Effector CD4-positive, alpha-beta T cell (primary cell): ENCODE measurements at places on chromosomes 7 and 10.

DNA sequence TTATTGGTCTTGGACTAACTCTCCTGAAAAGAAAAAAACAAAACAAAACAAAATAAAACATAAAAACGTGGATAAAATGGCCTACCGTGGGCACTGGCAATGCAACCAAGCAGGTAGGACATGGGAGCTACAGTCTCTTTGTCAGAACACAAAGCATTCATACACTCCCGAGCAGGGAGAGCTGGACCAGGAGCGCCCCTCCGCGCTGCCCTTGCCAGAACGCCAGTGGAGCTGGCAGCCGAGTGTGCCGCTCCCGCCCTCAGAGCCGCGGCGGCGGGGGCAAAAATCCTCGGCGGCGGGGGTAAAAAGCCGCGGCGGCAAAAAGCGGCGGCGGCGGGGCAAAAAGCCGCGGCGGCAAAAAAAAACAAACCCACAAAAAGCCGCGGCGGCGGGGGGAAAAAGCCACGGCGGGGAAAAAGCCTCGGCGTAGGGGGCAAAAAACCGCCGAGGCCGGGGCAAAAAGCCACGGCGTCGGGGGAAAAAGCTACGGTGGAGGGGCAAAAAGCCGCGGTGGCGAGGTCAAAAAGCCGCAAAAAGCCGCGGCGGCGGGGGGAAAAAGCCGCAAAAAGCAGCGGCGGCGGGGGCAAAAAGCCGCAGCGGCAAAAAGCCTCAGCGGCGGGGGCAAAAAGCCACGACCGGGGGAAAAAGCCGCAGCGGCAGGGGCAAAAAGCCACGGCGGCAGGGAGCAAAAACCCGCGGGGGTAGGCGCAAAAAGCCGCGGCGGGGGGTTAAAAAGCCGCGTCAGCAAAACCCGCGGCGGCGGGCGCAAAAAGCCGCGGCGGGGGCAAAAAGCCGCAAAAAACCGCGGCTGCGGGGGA is 418.1 kb downstream of the ZNF716 start:
- no peak for DNase-seq

- no peak for DNase-seq
These were observed 12.3 kb upstream of the KIF5B start for GRCh38 chr10:32068569-32068968.

- DNase-seq: no peak
These were observed 18.9 kb downstream of the EXOC6 start for GRCh38 chr10:92867235-92867634.

- DNase-seq: no peak
These were observed 13.2 kb upstream of the FRMPD2 start for GRCh38 chr10:48287417-48288391.

GRCh38 chr7:139752604-139753003 is 25.2 kb downstream of the HIPK2 start:
- DNase-seq: no peak
